HFFc6 (cell line): ENCODE measurements at places on chromosomes 12 and 14.

- DNase-seq = no peak
Observed at GRCh38 chr12:14186193-14186502, 179.3 kb upstream of the ATF7IP start.

- DNase-seq = no peak
Observed at GRCh38 chr14:38121320-38122020, 86.2 kb upstream of the SSTR1 start.

DNA sequence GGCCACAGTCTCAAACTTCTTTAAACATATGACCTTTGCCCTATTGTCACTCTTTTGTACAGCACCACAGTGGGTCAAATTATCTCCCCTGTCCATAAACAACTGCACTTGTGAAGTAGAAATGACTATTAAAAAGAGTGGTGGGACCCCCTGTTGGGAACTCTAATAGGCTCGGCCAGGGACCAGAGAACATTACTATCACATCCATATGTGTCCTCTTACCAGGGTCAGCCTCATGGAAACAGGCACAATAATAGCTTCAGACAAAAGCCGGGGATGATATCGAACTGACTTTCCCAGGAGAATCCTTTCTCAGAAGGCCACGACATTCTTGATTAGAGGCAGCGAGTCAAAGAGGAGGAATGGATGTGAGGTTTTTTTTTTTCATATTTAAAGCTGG lies 96.6 kb downstream of the NKX2-1 start:
- no peak for DNase-seq

DNA sequence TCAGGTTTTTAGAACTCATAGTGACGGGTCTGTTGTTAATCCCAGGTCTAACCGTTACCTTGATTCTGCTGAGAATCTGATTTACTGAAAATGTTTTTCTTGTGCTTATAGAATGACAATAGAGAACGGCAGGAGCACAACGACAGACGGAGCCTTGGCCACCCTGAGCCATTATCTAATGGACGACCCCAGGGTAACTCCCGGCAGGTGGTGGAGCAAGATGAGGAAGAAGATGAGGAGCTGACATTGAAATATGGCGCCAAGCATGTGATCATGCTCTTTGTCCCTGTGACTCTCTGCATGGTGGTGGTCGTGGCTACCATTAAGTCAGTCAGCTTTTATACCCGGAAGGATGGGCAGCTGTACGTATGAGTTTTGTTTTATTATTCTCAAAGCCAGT lies 34.4 kb downstream of the PSEN1 start:
- no peak for DNase-seq

DNA sequence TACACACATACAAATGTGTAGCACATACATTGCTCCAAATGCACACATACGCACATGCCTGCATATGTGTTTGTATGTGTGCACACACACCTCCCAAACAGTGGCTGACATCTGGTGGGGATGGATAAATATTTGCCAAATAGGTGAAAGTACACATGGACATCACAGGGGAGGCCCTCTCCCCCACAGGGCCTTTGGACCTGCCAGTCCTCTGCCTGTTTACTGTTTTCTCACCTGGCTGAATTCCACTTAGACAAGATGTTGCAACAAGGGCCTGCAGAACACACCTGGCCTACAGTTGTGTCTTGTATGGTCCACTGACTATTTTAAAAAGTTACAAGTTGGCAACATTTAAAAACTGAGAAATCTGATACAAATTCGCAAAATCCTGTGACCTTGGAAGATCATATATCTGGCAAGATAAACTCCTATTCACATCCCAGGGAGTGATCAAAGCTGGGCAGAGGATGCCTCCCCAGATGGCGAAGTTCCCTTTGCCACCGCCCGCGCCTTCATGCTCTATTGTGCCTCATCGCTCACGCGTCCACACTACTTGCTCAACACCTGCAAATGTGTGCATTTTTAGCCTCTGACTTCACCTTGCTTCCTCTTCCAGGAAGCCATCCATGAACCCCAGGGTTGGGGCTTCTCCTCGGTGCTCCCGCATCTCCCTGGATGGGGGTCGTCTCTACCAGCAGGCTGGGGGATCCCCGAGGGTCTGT lies 118.4 kb upstream of the FZD10 start:
- DNase-seq = no peak

DNA sequence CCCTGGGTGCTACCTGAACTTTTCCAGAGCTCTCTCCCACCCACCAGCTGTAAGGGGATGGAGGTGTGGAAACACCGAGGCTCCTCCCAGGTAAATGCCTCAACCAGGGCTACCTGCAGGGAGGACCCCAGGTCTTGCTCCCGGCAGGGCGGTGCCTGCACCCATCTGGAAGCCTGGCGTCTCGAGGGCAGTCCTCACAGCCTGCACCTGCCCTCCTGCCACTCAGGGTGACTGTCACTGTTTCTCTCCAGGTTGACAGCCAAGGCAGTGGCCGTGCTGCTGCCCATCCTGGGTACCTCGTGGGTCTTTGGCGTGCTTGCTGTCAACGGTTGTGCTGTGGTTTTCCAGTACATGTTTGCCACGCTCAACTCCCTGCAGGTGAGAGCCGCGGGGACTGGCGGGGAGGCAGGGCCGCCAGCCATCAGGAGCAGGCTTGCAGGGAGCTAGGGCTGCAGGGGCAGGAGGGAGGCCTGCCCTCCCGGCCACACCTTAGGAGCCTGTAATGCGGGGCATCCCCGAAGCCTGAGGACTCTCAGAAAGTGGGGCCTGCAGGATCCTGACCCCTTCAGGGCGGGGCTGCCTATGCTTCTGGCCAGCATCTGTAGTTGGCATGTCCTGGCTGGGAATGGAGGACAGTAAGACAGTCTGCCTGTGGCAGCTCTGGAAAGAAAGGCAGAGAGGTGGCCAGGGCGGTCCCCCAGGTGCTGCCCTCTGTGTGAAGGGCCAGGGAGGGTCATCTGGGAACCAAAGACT lies 182.3 kb downstream of the ADGRD1 start:
- no peak for DNase-seq

DNA sequence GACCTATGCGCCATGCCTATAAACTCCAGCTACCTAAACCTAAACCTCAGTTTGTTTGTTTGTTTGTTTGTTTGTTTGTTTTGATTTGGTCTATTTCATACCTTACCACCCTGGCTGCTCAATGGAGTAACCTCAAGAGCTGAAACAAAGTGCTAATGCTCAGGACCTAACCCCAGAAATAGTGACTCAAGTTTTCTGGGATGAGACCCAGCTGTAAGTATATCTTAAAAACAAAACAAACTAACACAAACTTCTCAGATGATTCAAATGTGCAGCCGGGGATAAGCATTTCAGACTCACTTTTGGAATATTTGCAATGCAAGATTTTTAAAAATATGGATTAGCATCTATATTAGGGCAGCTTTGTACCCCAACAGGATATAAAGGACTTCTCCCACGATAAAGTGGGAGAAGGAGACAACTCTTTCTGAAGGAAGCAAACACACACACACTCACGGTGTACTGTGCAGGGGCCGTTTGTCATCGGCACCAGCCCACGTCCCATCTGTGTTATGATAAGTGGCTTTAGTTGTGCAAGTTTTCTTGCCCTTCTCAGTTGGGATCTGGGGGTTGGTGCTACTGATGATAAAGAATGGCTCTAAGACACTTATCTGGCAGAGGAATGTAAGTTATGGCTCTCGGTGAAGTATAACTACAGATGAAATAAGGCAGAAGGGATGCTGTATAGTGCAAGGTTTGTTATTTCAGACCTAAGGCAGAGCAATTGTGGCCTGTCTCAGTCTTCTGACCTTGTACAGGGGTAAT lies 516.7 kb upstream of the TMEM132C start:
- DNase-seq = no peak

GRCh38 chr12:77847060-77847541 lies 16.4 kb downstream of the NAV3 start:
- no peak for DNase-seq

GRCh38 chr12:64323476-64324225 lies 66.9 kb downstream of the C12orf56 start:
- DNase-seq = no peak

DNA sequence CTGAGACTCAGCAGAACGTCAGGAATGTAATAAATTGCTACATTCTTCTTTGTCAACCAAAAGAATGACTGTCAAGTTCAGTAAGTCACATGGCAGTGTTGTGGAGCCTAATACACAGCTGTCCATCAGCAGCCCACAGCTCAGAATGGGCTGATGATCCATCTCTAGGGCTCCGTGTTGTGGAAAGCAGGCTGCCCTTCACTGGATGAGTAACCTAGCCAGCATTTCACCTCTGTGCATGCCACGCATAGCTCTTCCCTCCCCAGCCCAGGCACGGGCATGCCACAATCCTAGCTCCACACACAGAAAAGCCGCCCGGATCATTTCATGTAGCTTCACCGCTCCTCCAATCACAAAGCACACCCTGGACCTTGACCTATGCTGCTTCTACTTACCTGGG lies 878.0 kb upstream of the TMEM132C start:
- no peak for DNase-seq

DNA sequence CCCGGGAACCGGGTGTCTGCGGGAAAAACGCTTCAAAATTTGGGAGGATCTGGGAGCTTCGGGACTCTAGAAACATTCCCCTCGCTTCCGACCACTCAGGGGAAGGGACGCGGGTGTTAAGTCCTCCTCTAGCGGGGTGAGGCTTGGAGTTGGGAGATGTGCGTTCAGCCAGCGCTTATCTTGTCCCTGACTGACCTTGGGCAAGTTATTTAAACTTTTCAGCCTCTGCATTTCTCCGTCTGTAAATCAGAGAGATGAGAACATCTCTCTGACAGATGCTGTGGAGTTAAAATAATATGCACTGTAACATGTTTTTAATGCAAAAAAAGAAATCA lies 76.9 kb upstream of the ANO4 start:
- DNase-seq = no peak

GRCh38 chr14:36518031-36518585 lies 1.9 kb downstream of the NKX2-1 start:
- no peak for DNase-seq

GRCh38 chr12:96445691-96446583 lies 43.4 kb upstream of the CFAP54 start:
- peak; percentile 95 for DNase-seq

- no peak for DNase-seq
Observed at GRCh38 chr12:508795-509194, 49.1 kb downstream of the B4GALNT3 start.

DNA sequence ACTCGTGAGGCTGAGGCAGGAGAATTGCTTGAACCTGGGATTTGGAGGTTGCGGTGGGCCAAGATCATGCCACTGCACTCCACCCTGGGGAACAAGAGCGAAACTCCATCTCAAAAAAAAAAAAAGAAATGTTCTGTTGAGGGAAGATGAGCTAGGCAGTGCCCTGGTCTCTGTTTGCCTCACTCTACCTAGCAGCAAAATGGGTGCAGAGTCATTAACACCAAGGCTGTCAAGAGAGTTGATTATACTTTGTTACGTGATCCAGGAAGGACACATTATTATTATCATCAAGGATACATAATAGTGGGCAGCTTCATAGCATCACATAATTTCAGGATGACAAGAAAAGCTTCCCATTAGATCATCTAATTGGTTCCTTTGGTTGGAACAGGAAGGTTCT lies 84.3 kb upstream of the MAP1LC3B2 start:
- no peak for DNase-seq

GRCh38 chr14:77032491-77032843 lies 4.0 kb upstream of the IRF2BPL start:
- DNase-seq = no peak

GRCh38 chr14:102951034-102951433 lies 28.6 kb downstream of the AMN start:
- DNase-seq = no peak

DNA sequence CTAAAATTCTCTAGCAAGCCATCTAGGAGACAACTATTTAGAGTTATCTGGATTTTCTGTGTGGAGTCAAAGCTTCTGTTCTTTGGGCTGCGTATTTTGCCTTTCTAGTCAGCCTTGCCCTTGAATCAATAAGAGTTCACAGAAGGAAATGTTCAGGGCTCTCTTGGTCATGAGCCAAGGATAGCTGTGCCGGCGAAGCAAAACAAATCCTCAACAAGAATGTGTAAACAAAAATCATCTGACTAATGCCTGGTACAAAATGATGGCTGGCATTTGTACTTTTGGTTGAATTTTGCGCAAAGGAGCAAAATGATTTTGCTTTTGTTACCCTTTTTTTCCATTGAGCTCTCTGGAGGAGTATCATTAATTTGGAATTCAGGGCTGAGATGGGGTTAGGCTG lies 171.1 kb downstream of the DACT1 start:
- DNase-seq = peak; percentile 8

DNA sequence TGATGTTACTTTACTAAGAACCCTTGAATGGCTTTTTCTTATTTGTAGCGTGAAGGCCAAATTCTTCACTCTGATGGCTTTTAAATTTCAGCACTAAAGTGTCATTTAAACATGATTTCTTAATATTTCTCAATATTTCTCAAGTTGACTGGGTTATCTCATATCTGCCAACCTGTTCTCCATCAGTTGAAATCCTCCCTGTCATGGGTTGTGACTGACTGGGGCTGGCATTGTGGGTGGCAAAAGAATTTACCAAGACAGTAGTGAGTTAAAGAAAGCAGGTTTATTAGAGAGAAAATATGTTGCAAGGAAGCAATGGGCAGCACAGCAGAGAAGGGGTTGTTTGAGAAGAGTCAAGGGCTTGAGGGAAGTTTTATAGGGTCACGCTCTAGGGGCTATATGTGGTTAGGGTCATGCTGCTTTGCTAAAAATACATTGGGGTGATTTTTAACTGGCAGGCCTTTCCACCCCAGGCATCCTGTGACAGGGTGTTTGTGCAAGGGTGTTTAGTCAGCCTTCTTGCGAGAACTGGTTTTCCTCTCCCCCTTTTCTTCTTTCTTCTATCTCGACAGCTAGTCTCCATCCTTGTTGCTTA lies 232.8 kb upstream of the SEL1L start:
- no peak for DNase-seq

DNA sequence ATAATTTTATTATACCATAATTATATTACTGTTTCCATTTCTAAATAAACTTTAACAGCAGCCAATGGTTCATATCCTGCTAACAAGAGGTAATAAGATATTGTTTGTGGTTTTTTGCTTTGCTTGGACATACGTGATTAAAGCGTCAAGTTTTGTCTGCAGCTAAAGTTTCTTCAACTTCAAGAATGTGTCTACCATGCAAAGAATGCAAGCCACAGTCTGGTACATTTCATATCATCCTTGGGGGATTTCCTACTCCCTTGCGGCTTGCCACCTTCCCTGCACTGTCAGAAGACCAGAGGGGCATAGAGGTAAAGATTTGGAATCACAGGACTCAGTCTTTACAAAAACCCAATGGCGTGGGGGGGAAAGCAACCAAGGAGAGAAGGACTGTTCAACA lies 125.2 kb downstream of the MED13L start:
- peak; percentile 57 for DNase-seq

DNA sequence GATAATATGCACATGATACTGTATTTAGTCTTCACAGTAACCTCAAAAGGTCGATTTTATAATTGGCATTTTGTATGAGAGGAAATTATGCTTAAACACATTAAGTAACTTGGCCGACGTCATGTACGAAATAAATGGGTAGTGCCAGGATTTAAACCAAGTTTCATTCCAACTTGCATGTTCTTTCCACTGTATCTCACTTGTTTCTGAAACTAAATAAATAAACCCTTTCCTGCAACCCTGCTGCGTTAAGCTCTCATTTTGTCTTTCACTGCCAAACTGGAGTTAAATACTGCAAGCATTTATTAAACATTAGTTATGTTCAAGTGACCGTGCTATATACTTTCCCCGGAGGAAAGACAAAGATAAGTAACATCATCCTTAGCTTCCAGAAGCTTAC lies 293.9 kb upstream of the PRKD1 start:
- DNase-seq = no peak
